ENCODE measurements at places on chromosomes 16 and 17.

DNA sequence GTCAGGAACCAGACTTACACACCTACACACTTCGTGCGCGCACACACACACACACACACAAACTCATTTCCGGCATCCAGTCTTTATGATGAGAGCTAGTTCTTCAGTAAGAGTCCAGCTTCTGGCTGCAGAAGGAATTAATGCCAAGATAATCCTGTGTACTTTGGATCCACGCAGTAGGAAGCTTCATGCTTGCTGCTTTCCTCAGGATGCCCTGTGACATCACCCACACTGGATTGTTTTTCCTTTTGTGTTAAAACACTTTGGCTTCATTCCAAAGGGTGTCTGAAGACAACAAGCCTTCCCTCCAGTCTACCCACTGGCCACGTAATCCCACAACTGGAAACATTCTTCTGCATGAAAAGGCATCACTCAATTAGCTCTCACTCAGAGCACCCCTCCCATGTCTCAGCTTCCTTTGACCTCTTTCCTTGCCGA, 35.4 kb downstream of the KCNJ16 start:
- DNase-seq = peak; percentile 67

- no peak for DNase-seq
Measured at GRCh38 chr17:56826611-56827414, 6.9 kb downstream of the C17orf67 start.

GRCh38 chr17:62670202-62670821, 42.8 kb downstream of the MRC2 start:
- no peak for DNase-seq

- peak; percentile 68 for DNase-seq
Measured at GRCh38 chr16:64754279-64754678, 367.6 kb downstream of the CDH11 start.

- no peak for DNase-seq
Measured at GRCh38 chr17:8904201-8904600, 36.7 kb upstream of the PIK3R6 start.

- peak; percentile 52 for DNase-seq
Measured at GRCh38 chr17:55286681-55287589, 22.2 kb downstream of the HLF start.

GRCh38 chr16:23469814-23470213, 16.8 kb upstream of the COG7 start:
- peak; percentile 34 for DNase-seq

- DNase-seq = no peak
Measured at GRCh38 chr16:31397096-31397660, 4.0 kb downstream of the ITGAD start.

GRCh38 chr17:17681187-17681743, at the start of gene RAI1:
Gene RAI1, plus strand, starts transcription at chr17:17681458. Its CDS starts 111,491 bp downstream, at chr17:17792949.
- DNase-seq = peak; percentile 87

- DNase-seq = no peak
Measured at GRCh38 chr17:4054446-4054845, 88.4 kb downstream of the ZZEF1 start.

GRCh38 chr17:47232465-47232864, 21.2 kb upstream of the ITGB3 start:
- DNase-seq = no peak

DNA sequence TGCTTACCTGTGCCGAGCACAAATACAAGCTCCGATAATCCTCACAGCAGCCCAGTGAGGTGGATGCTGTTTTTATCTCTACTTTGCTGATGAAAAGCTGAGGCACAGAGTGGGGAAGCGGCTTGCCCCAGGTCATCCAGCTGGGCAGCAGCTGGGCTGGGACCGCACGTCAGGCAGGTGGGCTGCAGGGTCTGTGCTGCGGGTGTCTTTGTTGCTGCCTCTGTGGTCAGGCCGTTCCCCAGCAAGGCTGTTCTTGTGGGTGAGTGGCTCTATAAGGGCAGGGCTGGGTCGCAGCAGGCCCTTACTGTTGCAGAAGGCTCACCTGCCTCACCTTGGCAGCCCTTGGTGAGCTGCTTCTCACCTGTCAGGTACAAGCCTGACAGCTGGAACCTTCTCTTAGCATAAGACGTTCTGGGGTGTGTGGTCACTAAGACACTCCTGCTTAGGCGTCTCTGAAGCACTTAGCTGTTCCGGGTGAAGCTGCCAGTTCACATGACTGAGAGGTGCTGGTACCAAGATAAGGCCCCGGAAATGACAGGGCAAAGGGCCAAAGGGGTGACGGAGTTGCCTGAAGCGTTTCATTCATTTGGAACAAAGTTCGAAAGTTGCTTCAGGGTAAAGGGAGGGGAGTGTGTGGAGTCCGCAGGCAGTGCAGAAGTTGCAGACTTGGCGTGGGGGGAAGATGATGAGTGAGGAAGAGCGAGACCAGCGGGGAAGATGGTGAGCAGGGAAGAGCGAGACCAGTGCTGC, 17.4 kb downstream of the IRF8 start:
- no peak for DNase-seq

DNA sequence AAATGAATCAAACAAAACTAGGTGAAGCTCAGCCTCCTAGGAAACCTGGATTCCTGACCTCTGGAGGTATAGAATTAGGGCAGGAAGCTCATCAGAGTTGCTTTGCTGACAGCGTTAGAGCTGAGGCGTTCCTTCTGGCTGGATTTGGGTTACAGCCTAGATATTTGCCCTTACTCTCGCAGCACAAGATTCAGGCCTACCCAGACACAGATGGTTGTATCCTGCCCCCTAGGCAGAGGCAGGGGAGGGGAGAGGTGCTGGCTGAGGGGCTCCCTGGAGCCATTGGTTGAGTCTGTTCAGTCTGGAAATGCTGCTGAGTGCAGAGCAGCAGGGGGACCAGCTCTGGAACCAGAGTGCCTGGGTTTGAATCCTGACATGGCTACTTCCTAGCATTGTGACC, 78.4 kb downstream of the MPRIP start:
- no peak for DNase-seq

DNA sequence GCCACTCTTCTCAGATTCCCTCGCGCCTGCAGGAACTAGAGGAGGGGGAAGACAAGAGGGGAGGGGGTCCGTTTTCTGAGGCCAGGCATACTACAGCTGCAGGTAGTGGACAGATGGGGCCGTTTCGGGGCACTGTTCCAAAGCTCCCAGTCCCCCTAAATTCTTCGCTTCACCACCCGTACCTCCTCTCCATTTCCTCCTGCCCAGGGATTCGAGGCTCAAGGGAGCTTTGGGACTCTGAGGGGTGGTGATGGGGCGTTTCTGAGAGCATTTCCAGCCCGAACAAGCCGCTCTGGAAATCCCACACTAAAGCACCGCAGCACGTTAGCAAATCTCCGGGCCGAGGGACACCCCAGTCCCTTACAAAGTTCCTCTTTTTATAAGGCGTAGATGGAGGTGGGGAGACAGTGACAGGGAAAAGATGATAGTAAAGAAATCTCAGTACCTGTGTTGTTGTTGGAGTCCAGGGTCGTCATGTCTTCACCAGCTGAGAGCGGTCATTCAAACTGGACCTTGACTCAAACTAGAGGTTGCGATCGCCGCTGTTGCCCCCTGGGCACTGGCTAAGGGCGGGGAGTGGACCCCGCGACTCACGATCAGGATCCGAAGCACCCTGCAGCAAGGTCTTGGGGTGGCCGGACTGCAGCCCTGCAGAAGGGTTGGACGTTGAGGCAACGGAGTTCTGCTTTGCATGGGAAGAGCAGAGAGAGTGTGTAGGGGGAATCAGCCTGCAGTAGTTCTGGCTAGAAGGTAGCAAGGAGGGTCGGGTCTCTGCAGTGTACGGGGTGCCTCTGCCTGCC, 570 bp downstream of the NR1D1 start:
- no peak for DNase-seq

GRCh38 chr16:4700380-4700996, 7.1 kb downstream of the NUDT16L1 start:
- no peak for DNase-seq
